ENCODE measurements at places on chromosomes 5 and 9.

DNA sequence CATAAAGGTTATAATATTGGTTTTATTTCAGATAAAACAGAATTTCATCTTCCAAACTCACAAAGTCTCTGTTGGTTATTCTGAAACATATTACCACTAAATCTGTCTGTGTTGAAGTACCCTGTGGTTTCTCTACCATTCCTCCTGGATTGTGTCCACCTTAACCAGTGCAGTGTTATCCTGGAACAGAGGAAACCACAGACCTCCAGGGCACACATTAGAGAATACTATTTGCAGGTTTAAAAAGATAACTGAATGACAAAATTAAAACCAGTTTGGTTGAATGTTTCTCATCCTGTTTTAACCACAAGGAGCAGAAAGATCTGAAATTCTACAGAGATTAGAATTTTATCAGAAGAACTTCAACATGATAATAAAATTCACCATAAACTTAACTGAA lies 251.8 kb downstream of the CWC27 start:
- no peak for DNase-seq

DNA sequence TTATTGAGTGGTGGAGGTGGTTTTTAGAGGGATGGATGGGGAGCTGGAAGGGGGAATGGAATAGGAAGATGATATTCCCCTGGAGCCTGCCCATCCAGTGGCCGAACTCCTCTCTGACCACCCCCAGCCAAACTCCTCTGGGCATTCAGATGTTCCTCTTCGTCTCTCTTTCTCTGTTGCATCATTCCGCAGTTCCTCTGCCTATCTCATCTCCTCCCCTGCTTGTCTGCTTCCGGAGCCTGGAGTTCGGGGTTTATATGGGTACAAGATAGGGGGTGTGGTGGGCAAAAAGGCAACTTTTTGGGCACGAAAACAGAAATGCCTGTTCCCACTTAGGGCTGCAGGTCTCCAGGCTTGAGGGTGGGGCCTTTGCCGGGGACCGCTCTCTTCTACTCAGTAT lies 12.2 kb upstream of the CDK5RAP2 start:
- DNase-seq: no peak

- DNase-seq: no peak
These were observed 842 bp upstream of the FEM1C start for GRCh38 chr5:115545351-115545882.

DNA sequence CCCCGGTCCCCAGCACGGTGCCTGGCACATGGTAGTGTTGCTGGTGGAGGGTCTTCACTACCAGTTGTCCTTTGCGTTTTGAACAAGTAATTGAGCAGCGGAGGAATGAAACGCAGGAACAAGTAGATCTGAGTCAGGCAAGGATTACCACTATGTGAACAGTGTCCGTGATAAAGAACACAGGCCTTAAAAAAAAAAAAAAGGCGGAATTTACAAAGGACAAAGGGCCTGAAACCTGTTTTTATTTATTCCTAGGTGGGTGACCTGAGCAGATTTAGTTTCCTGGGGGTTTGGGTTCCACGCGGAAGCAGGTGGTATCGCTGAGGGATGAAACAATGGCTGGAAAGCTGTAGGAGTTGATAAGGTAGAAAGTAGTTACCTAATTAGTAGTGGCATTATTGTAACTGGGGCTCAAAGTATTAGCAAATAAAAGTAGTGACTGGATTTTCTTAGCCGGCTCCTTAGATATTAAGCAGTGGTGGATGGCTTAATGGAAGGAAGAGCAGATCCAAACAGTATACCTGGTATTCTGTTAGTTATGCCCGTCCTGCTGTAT lies 1.1 kb downstream of the RUSC2 start:
- no peak for DNase-seq

DNA sequence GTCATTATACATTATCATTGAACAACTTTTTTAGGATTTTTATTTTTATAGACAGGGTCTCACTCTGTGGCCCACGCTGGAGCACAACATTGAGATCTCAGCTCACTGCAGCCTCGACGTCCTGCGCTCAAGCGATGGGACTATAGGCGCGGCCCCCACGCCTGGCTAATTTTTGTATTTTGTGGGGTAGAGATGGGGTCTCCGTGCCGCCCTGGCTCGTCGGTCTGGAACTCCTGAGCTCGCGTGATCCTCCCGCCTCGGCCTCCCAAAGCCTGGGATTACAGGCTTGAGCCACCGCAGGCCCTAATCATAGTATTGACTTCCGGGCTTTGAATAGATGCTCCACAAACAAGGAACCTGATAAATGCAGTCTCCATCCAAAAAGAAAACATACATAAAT lies 1.4 kb upstream of the EDF1 start:
- no peak for DNase-seq

DNA sequence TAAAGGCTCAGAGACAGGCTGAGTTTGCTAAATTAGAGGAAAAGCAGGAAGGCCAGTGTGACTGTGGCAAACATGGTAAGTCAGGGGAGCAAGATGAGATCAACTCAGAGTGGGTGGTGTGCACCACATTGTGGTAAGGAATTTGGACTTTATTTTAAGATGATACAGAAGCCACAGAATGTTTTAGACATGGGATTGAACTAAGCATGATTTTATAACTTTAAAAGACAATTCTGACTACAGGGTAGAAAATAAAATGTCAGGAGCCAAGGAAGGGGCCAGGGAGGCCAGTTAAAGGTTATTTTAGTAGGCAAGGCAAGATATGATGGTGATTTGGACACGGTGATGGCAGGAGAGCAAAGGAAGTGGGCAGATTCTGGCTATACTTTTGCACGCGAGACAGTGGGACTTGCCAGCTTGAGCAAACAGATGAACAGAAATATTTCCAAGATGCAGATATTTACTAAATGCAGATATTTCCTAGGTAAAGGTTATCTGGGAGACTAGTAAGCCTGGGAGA lies 53.9 kb downstream of the TSSK1B start:
- no peak for DNase-seq

DNA sequence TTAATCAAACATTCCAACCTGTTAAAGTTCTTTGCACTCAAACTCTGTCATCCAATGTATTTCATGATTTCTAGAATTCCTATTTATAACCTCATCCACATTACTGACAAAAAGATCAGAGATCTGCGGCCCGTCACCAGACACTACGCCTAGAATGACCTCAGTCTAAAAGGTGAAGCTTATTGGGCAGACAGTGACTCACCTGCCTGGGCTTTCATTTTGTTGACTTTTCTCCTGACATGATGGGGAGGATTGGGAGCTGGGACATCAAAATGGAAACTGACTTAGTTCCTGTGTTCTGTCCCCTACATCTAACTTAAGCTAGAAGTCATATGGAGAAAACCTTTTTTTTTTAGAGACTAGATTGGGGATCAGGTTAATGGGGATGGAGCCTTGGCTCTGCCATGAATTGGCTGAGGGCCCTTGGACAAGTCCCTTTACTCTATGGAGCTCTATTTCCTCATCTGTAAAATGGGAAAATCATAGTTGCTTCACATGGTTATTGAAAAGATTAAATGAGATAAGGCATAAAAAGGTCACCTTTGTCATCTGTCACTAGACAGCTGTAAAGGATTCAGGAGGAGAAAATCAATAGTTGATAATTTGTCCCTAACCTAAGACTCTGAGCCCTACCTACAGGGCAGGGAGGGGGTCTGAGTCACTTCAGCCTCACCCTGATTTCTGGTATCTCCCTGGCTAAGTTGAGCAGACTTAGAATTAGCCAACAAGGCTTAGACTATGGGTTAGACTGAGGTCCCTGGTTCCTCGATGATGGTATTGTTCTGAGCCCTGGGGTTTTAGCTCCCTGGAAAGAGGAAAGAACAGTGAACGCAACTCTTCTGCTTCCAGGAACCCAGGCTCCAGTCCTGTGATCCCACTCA lies 224.8 kb upstream of the TBC1D2 start:
- DNase-seq: no peak

DNA sequence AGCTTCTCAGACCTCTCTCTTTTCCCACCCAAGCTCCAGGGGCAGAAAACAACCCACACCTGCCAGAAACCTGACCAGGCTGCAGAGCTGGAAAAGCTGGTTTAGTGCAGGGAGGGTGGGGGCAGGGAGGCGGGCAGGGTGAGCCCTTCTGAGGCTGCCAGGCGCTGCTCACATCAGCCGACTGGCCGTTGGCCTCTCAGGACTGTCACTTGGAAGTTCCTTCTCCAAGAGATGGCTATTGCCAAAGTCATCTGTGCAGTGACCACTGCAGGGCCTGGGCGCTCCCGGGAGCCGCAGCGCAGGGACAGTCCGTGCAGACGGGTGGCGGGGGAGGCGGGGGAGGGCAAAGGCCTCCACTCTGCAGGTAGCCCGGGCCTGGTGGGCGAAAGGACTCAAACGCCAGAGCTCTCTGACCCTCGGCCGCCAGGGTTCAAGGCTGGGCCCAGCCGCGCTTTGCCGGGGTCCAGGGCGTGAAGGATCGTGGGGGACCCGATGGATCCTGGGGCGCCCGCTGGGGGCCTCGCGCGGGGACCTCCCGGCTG lies 205.0 kb upstream of the IER5L start:
- no peak for DNase-seq

- DNase-seq: no peak
These were observed 17.8 kb downstream of the ATP6V0E1 start for GRCh38 chr5:173001229-173001841.

DNA sequence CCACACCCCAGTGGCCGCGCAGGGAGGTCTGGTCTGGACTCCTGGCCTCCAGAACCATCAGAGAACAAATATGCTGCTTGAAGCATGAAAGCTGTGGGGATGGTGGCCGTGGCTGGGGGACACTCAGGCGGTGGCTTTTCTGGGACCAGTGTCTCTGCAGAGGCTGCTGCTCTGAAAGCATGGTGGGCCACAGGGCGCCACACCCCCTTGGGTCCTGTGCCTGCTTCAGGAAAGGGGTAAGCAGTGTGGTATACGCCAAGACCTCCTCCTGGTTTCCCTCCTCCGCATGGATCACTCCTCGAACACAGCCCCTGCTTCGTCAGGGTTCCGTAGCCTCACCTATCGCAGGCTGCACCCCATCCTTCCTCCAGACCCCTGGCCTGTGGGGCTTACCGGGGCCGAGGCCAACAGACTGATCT lies 19.7 kb upstream of the TERT start:
- no peak for DNase-seq

DNA sequence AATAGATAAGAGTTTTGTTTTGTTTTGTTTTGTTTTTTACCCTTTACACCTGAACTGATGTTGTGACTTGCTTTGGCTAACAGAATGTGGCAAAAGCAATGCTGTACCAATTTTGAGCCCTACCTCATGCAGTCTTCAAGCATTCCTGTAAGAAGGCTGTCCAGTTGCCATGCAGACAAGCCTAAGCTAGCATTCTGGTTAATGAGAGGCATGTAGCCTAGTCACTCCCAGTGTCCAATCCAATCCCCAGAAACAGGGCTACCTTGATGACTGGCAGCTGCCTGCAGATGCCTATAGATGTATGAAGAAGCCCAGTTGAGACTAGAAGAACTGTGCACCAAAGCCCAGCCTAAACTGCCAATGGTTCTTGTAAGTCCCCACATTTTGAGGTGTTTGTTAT lies 9.4 kb upstream of the EFNA5 start:
- no peak for DNase-seq

DNA sequence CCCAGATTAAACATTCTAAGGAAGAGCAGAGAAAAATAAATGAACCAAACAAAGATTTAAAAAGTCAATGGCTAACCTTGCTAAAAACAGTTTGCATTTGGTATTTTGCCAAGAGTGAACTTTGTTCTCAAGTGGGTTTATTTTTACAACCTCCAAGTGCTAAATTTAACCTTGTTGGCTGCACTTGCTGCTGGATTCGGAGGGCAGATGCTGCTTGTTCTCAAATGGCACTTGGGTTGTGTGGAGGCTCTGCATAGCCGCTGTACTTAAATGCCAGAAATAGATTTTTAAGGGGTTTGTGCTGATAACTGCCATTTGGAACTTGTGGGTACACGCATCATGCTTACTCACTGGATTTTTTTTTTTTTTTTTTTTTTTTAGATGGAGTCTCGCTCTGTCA lies 13.3 kb upstream of the SPATA24 start:
- no peak for DNase-seq

DNA sequence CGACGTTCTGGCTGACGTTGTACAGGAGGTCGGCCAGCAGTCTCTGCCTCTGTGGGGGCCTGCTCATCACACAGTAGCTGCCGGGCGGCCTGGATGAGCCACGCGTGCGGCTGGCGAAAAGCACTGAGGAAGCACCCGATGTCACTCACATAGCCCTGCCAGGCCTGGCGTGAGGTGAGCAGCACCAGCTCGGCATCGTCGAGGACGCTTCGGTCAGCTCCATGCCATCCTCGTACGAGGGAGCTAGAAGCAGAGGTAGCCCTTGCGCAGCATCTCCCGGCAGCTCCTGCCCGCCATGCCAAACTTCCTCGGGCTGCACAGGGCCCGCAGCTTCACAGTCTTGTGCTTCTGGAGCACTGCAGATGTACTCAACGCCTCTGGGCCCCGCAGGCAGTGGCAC lies 6.2 kb downstream of the NDUFB6 start:
- no peak for DNase-seq

DNA sequence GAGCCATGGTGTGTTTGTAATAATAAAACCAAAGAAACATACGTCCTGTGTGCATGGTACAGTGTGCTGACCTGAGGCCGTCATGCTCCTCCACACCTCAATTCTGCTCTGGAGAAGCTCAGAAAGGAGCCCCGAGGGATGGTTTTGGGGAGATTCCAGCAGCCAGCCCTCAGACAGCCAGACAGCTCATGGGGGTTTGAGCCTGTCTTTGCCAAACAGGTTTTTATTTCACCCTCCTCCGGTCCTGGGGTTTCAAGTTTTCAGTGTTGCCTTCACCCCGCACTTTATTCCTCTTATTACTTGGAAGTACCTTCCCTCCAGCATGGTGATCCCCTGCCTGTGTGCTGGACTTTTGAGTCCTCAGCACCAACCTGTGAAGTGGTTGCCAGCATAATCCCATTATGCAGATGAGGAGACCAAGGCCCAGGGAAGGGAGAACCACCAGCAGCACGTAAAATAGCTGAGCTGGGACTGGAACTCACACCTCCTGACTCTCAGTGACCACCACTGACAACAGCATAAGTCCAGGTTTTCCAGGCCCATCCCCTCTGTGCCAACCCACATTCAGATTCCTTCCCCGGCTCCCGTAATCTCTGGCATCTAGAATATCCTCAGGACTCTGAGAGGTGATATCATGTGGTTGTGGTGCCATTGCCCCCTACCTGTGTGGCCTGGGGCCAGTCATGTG lies 35.1 kb downstream of the TGFBI start:
- DNase-seq: no peak

- DNase-seq: no peak
These were observed 253.3 kb downstream of the PRR16 start for GRCh38 chr5:120717381-120717780.

DNA sequence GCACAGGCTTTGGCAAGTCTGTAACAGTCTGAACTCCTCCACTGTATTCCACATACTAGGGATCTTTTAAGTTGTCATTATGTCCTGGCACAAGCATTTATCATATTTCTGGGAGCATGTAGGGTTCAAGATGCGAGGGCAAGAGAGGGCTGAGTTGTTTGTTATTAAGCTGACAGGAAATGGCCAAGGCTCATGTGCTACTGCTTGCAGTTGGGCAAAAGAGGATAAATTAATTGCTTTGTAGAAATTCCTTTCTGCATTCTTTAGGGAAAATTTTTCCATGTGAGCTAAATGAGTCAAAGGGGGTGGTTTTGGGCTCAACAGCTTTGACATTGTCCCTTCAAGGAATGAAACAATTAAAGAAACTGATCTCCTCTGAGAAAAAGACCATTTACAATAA lies 35.4 kb downstream of the DOCK8 start:
- DNase-seq: no peak

Measured in NB4 (cell line).